ENCODE measurements at places on chromosomes 3 and 15.

DNA sequence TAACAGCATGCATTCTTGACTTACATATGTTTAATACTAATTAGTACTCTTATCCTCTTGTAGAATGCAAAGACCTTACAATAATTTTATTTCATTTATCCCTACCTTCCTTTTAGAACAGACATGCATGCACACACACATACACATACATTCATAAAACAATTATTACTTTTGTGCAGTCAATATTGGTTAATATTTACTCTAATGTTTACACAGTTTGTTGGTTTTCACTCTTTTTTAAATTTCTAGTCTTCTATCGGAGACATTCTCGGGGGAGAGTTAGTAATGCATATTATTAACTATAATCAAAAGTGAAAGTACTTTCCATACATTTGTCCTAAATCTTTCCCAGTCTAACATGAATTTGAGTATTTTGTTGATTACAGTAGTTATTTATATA is 317.7 kb upstream of the DPH6 start:
- DNase-seq = no peak

DNA sequence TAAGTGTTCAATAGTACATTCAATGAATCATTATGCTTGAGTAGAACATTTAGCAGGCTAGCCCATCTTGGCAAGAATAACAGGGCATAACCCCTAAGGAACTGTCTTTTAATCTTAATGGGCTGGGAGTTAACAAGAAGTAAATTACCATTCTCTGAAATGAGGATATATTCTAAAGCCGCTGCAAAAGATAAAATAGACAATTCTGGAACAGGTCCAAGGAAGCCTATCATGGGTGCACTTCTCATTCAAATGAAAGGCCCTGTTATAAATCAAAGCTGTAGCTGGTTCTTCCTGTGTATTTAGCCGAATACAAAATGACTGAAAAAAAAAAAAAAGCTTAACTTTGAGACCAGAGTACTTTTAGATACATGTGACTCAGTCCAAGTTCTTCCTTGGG is 15.6 kb downstream of the MTHFS start:
- DNase-seq = no peak

- peak; percentile 83 for DNase-seq
Measured at GRCh38 chr15:69951256-69951897, 146.3 kb downstream of the TLE3 start.

- no peak for DNase-seq
Measured at GRCh38 chr15:73712107-73712506, 27.9 kb downstream of the CD276 start.

GRCh38 chr3:120648290-120648689 is 33.7 kb downstream of the HGD start:
- no peak for DNase-seq

- peak; percentile 4 for DNase-seq
Measured at GRCh38 chr3:69695443-69695842, 43.8 kb upstream of the MITF start.
